Activated CD4-positive, CD25-positive, alpha-beta regulatory T cell treated with anti-CD3 and anti-CD28 coated beads, Interleukin-2, amount 50 U/mL, for 24 hours (primary cell): ENCODE measurements at places on chromosomes 3 and 15.

DNA sequence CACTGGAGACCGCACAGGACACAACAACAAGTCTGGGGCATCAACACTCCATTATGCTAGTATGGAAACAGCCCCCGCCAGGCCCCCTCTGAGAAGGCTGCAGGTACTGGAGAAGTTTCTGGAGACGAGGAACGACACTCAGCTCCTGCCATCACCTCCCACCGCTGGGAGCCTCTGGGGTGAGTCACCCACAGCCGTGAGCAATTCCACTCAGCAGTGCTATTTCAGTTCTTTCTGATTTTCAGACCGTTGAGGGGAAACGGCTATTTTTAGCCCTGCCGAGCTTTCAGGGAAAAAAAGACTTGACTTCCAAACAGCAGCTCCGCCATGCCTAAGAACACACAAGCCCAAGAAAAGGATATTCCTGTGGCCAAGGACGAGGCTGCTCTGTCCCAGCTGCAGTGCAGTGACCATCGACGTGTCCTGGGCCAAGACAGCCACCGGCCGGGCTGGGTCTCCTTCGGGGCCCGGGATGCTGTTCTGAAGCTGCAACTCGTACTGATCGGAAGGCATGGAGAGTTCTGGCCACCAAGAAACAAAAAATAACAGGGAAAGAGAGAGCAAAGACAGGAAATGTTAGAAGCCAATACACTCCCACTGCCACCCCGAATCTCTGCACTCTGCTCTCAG, 40.8 kb downstream of the NUP210 start:
- no peak for ATAC-seq

- ATAC-seq = no peak
These were observed 6.0 kb upstream of the FEZF2 start for GRCh38 chr3:62379321-62379798.

DNA sequence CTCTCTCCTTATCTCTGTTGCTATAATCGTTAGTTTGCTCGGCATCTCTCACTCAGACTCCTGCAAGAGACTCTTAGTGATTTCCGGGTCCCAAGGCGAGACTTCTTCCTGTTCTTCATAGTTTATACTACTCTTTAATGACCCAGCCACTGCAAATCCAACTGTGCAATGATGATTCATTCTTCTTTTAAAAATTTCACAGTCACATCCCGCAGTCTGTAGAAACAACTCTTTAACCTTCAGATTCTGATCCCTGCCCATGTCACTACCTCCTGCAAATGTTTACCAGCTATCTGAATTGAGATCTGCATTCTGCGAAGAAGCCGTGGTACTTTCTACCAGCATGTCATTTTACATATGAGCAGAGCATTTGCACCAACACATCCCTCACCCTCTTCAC, 2.8 kb upstream of the VGLL3 start:
- ATAC-seq = no peak

DNA sequence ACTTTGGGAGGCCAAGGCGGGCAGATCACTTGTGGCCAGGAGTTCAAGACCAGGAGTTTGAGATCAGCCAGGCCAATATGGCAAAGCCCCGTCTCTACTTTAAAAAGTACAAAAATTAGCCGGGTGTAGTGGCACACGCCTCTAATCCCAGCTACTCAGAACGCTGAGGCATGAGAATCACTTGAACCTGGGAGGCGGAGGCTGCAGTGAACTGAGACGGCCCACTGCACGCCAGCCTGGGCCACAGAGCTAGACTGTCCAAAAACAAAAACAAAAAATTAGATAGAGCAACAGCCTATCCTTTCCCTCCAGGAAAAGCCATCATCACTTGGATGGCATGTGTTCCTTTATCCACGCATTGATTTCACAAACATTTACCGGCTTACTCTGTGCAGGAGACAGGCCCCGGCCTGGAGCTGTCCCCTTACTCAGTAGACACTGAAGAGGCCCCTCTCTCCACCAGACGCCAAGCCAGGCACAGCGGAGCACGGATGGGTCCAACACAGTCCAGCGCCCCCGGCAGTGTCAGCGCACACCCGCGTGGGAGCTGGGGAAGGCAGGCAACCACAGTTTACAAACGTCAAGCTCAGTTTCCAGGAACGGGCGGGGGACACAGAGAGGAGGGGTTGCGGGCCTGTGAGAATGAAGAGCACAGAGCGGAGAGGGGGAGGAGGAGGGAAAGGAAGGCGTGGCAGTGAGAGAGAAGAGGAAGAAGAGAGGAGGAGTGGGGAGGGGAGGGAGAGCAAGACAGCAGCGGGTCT, 3.1 kb downstream of the GP5 start:
- ATAC-seq = peak; percentile 39

DNA sequence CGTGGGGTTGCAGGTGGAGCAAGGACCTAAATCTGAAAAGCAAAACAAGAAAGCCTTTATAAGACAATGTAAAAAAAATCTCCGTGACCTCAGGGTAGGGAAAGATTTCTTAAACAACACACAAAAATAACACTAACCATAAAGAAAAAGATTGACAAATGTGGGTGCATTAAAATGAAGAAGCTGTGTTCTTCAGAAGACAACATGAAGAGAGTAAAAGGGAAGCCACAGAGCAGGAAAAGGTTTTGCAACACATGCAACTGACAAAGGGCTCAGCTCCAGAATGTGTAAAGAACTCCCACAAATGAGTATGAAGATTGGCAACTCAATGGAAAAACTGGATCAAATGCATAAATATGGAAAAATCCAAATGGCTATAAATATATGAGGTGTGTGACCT, 74.2 kb downstream of the MAGEF1 start:
- no peak for ATAC-seq

GRCh38 chr3:50122661-50123391, 32.3 kb upstream of the SEMA3F start:
- no peak for ATAC-seq

GRCh38 chr15:69718436-69718835, 265.8 kb downstream of the RPLP1 start:
- no peak for ATAC-seq

DNA sequence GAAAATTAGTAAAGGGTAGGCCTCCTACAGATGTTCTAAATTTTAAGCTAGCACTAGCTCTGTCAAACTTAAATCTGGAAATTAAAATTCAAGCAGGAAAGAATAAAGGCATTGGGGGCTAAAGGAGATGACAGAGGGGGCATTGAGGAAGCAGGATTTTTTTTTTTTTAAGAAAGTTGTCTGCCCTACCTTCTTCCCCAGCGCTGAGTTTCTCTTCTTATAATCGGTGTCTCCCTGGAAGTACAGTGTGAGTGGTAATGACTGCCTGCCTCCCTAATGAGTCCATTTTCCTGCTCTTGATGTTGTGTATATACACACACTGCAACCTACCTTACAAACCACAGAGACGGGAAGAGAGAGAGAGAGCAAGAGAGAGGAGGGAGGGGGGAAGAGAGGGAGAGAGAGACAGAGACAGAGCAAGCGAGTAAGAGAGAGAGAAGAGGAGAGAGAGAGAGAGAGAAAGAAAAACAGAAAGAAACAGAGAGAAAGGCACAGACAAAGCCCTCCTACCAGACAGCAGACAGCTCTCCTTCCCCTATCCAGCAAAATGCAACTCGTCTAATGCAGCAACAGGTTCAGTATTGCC, 47.0 kb downstream of the ZBTB20 start:
- peak; percentile 63 for ATAC-seq

DNA sequence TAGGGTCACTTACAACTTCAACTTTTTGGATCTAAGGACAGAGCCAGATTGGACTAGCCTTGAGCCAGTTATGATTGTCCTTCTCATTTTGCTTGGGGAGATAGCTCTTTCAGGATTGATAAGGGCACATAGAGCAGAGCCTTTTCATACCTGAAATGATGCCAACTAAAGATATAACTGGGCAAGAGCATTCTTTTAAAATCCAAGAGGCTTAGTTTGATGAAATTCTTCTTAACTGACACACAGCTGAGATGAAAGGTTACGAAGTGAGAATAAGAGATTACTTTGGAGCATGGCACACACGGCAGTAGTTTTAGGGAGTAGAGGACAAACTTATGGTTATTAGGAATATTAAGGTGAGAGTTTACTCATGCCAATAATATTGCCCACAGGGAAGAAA, 12.7 kb downstream of the CD200 start:
- no peak for ATAC-seq

- ATAC-seq = peak; percentile 6
These were observed 67.6 kb upstream of the GCNT3 start for GRCh38 chr15:59543721-59544547.

GRCh38 chr3:161038725-161039124, 66.4 kb downstream of the B3GALNT1 start:
- no peak for ATAC-seq

GRCh38 chr3:31495971-31496665, 36.6 kb upstream of the STT3B start:
- ATAC-seq = no peak

DNA sequence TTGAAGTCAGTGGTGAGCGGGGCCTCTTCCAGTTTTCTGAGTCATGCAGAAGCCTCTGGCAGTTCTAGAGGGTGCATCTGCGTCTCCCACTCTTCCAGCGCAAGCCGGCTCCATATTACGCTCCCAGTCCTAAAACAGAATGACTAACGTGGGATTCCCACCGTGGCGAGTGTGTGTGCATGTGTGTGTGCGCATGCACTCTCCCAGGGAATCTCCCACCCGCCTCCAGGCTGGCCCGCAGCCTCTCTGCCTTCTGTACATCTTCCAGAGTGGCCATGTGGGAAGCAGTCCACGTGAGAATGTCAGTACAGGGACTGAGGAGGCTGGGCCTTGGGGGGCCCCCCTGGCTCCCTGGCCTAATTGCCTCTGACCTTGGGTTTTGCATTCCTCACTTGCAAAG, 87.7 kb downstream of the LSM3 start:
- ATAC-seq = no peak

DNA sequence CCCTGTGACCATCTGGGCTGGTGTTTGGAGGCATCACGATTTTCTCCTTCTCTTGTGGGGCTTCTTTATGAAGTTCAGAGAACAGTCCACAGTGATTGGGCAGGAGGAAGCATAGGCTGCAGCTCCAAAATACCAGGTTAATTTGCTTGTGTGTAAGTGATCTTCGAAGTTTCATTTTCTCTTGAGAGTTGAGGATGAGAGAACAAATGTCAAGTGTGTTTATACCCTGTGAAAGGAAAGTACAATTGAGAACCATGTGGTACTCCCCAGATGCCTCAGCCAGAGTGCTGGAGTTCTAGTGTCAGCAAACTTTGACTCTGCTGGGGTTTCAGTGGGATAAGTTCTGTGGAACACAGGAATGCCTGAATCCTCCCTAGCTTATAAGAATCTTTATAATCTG, 357.1 kb upstream of the CFAP20DC start:
- ATAC-seq = peak; percentile 62

GRCh38 chr3:173064631-173065030, 76.4 kb downstream of the SPATA16 start:
- ATAC-seq = no peak

DNA sequence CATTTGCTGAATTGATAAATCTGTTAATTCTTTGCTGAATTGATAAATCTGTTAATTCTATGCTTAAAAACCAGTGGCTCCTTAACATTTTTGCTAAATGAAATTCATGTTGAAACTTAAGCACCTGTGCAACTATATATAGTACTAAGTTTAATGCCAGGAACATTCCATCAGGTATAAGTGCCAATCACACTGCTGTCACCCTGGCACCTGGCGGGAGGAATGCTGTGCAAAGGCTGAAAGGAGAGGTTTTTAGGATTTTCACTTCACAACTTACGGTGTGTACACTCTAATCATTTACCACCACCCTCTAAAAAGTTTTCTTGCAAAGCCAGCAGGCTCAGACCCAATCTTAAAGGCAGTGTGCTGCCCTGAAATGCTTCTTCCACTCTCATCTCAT, 33.5 kb upstream of the MYO5C start:
- ATAC-seq = no peak

DNA sequence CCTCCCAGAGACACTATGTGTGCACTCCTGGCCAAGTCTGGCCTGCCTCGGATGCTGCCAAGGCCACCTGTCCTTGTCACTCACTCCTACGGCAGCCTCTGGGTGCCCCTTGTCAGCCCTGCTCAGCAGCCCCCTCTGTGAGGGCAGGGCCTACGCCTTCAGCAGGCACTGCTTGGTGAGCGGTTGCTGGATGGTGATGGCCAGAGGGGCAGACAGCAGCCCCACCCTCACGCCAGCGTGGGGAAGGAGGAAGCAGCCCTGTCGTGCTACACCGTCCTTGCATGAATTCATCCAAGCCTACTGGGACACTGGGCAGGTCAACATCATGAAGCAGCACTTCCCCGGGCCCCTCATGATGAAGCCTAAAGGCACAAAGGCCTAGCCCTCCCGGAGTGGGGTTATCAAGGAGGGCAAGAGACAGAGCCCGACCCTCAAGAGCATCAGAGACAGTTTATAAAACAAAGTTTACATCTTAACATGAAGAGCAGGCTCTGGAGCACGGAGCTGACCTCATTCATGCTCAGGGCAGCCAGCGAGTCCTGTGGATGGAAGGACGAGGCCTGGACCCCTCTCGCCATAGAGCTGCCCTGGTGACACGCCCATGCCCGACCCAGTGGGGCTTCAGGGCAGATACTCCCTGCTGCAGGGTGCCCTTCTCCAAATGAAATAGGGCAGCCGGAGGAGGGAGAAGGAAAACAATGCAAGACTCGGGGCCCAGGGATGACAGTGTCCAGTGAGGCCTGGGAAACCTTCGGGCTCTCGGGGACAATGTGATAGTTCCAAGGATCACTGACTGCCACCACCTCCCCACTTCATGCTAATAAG, 25.3 kb downstream of the CHDH start:
- ATAC-seq = no peak

DNA sequence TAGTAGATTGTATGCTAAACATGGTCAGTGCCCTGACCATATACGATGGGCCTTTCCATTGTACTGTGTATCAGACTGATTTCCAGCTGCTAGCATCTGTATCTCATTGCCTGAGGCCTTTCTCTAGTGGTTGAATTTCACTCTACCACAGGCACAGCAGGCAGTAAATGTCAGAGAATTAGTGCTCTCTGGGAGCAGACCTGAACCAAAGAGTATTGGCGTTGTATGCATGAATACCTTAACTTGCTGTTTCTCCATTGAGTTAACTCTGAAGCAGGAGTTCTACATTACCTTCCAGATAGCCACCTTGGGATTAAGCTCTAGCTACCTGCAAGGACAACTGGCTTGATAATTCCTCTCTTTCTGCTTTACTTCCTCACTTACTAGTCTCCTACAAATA, 439.2 kb upstream of the EPHA3 start:
- ATAC-seq = no peak

- ATAC-seq = no peak
These were observed 142.7 kb upstream of the SYNPR start for GRCh38 chr3:63135367-63135766.

- ATAC-seq = no peak
These were observed 199.8 kb downstream of the TCF12 start for GRCh38 chr15:57118013-57118799.

- no peak for ATAC-seq
These were observed 30.9 kb downstream of the UBE2E1 start for GRCh38 chr3:23836536-23837230.

GRCh38 chr3:53973905-53974304, 82.2 kb upstream of the SELENOK start:
- no peak for ATAC-seq

GRCh38 chr3:11120091-11120805, 34.0 kb upstream of the HRH1 start:
- no peak for ATAC-seq

GRCh38 chr3:70386043-70386442, 73.6 kb upstream of the MDFIC2 start:
- ATAC-seq = no peak

- ATAC-seq = no peak
These were observed 64.9 kb downstream of the TBC1D2B start for GRCh38 chr15:78012643-78013077.

- ATAC-seq = peak; percentile 91
These were observed 68.9 kb upstream of the TNFSF10 start for GRCh38 chr3:172591876-172592771.
